CD4-positive, alpha-beta T cell treated with Interleukin-4 for 4 hours (primary cell): ENCODE measurements at places on chromosomes 2 and 18.
A peak's percentile ranks its signal among the peaks of the same experiment; 100 is the strongest.

GRCh38 chr18:70195852-70196434 is 9.5 kb downstream of the RTTN start:
- peak; percentile 48 for DNase-seq

GRCh38 chr2:225889452-225889851 is 489.9 kb downstream of the NYAP2 start:
- peak; percentile 14 for DNase-seq

DNA sequence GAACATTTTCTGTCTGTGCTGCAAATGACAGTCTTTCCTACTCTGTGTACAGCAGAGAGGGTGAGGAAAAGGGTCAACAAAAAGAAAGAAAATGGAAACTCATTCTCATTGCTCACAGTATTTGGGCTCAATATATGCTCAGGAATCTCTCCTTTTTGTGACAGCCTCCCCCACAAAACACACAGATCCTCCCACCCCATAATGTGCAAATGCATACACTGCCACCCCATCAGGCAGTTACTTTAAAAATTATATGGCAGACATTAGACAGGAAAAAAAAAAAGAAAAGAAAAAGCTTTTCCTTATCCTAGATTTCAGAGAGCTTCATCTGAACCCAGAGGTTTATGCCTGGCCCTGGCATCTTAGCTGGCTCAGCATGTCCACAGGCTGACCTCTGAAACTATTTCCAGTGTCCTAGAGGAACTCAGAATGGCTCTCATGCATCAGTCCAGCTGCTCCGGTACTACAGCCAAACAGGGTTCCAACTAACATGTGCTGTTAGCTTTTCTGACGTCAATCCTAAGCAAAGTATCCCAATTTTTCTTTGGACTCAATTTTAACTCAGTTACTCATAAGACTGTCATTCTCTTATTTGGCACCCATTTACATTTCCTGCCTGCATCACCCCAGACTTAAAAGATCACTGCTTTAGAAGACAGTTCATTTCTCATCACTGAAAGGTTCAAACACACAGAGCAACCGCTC is 105.9 kb downstream of the RBMS1 start:
- DNase-seq = no peak

DNA sequence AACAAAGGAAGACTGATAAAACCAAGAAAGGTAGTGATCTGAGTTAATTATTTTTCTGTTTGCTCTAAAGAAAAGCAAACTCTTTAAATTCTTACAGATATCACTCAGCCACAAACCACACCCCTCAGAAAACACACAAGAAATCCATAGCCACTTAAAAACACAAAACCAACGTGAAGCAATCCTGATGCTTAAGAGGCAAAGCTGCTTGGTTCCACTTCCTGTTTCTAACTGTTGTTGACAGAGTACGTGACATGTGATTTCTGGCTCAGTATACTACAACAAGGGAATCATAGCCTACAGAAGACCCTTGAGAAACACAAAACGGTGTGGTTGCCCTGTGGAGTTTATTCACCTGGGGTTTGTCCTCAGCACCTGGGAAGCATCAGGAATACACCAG is 240.9 kb upstream of the APCDD1 start:
- peak; percentile 7 for DNase-seq

- no peak for DNase-seq
Measured at GRCh38 chr18:39134255-39134654, 1568.7 kb upstream of the CELF4 start.

DNA sequence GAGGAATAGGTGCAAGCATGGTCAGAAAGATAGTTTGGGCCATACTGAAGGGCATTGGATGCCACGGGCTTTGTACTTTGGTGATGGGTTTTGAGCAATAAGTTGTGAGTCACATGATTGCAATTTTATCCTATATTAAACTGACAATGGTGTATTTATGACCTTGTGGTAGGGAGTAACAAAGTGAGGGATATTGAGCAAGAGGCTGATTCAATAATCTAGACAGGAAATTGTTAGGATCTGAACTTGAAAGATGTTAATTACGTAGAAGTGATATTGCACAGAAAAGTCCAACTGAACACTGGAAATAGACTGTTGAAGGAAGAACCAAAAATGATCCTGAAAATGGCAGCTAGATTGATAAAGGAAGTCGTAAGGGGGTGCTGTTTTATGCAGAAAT is 46.6 kb upstream of the TCF4 start:
- no peak for DNase-seq

GRCh38 chr2:6181525-6181924 is 489.3 kb downstream of the SOX11 start:
- no peak for DNase-seq

DNA sequence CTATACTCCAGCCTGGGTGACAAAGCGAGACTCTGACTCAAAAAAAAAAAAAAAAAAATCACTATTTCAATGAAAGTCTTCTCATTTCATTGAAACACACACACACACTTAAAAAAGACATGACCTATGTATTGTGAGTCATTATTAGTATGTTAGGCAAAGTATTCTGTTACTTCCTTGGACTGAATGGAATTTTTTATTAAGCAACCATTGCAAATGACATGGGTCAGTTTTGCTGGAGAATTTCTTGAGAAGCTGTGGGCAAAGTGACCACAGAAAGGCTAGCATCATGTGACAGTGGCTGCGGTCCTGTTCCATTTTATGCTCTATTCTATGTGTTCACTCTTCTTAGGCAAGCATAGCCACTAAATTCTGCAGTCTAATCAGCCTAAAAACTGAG is 695.7 kb downstream of the TDRD15 start:
- no peak for DNase-seq

DNA sequence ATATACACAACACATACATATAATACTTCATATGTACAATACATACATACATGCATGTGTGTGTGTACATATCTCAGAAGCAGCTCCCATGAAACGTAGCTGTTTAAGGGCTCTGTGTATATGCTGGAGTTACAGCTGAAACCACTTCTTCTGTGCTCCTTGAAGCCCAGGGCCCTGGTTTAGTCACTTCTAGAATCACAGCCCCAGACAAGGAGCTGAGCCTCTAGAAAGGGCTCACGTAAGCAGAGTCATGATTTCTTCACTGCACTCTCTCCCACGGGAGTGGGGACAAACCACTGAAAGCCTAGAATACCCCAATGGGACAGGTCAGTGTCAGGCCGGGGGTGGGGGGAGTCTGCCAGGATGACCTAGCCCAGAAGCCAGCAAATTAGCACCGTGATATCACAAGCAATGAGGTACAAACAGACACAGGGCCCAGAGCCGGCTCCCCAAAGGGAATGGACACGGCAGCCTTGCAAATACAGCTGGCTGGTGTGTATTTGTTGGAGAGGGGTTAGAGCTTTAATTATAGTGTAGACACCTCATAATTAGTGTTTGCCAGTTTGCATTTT is 90.3 kb downstream of the C1QL2 start:
- no peak for DNase-seq

- DNase-seq = no peak
Measured at GRCh38 chr2:113974727-113975126, 84.8 kb downstream of the ACTR3 start.

DNA sequence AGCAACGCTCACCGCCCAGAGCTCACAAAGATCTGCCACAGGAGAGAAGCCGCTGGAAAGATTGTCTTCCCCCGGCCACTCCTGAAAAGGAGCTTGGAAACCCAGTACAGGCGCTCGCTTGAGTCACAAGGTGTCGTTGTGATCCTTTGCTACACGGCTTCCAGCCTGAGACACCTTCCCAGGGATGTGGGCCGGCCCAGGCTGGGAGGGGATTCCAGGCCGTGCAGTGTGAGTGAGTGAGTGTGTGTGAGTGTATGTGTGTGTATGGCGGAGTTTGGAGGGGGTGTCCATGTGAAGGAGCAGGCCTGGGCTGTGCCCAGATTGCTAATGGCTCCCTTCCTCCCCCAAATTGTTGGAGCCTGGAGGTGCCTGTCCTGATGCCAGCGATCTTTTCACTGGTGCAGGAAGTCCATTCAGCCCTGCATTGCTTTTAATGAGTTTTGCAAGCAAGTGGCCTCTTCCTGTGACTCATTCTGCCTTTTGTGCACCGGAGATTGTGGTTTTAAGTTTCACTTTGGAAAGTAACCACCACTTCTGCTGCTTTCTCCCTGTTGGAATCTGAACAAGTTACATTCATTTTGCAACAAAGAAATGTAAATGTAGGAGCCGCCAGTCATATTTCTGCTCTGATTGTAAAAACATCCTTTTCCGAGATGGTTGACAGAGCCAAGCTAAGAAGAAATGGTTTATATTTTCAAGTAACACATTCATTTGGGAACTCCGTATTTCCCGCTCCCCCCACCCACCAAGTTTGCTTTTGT is 83.7 kb downstream of the LPIN1 start:
- DNase-seq = peak; percentile 71

GRCh38 chr2:221559991-221560390 is 12.1 kb downstream of the EPHA4 start:
- no peak for DNase-seq

GRCh38 chr2:8544171-8544785 is 137.6 kb upstream of the ID2 start:
- no peak for DNase-seq

DNA sequence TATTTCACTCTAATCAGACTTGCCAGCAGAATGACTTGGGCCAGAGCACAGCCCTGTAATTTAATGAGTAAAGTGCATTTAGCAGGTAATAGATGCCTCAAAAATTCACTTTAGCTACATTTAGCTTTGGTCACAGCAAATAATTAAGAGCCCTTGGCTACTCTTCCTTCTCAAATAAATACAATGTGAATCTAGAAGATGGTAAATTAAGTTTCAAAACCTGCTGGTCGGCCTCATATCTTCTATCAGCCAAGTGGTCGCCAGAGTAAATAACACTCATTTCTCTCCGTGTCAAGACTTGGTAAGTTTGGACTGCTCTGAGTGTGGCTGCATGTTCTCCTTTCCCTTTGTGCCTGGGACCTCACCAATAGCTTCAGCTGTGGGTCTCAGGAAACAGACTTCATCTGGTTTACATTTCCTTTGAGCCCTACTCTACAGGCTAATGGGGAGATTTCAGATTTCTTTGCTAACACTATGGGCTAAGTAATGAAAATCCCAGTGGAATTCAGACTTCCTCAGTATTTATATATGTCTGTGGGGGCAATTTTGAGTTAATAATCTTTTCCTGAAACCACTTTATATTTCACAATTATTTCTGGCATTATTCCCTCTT is 375.8 kb downstream of the RBM43 start:
- DNase-seq = no peak
